Transverse colon (tissue), 4 donors: ENCODE measurements at places on chromosomes 2 and 18.

- DNase-seq, result no peak
These were observed 294.1 kb upstream of the FANCL start for GRCh38 chr2:58535182-58535581.

- no peak for DNase-seq
These were observed 158.4 kb downstream of the BCL2 start for GRCh38 chr18:63161032-63161760.

DNA sequence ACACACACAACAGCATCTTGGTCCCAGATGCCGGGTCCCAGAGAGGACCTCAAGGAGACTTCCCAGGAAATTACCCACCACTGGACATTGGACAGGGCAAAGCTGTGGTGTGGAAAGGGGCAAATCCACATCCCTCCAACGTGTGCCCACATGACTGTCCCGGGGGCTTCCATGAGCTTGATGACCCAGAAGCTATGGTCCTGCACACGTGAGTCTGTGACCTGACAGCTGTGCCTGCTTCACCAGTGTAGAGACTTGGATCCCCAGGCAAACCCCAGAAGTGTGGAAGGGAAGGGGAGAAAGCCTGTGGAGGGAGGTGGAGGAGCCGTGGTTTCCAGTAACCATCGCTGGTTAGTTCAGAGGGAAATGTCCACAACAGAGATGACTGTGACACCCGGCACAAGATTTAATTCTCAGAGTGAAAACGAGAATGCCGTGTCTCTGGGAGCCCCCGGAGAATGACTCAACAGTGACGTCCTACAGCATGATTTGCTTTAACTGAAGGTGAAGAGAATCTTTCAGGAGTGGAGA lies 19.1 kb upstream of the GPR55 start:
- DNase-seq, result no peak

- no peak for DNase-seq
These were observed 48.3 kb downstream of the RHBDD1 start for GRCh38 chr2:226884166-226884565.

GRCh38 chr18:39318462-39318861 lies 1752.9 kb upstream of the CELF4 start:
- DNase-seq, result no peak

GRCh38 chr2:24667542-24667941 lies 125.6 kb downstream of the PTRHD1 start:
- no peak for DNase-seq

GRCh38 chr2:36708041-36708741 lies 11.7 kb downstream of the VIT start:
- no peak for DNase-seq

DNA sequence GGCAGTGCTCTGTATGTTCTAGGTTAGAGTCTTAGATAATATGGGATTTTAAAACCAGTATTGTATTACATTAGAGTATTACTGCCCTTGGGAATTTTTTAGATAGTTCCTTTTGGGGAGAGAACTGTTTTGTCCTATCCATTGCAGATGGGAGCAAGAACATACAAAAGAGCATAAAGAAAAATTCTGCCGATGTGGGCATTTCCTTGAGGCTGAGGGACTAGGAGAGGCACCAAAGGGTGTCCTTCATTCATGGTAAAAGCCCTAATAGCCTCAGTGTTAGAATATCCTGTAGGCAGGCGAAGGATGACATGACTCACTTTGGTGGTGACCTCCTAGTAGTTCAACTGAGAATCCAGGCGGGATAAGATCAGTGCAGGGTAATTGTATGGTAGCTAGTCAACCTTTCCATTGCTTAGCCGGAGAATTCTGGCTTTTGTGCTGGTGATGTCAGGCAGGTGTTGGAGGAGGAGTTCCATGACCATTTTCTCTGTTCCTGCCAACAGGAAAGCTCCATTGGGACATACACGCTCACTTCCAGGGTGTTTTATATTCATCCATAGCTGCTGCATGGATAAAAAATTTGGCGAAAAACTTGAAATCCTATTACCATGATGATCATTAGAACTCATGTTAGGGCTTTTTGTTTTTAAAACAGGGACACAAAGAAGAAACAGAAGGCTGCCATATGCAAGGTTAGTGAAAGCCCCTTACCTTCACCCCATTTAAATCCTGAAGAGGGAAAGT lies 28.1 kb downstream of the EPAS1 start:
- no peak for DNase-seq

GRCh38 chr18:42039396-42039795 lies 84.4 kb downstream of the PIK3C3 start:
- no peak for DNase-seq

DNA sequence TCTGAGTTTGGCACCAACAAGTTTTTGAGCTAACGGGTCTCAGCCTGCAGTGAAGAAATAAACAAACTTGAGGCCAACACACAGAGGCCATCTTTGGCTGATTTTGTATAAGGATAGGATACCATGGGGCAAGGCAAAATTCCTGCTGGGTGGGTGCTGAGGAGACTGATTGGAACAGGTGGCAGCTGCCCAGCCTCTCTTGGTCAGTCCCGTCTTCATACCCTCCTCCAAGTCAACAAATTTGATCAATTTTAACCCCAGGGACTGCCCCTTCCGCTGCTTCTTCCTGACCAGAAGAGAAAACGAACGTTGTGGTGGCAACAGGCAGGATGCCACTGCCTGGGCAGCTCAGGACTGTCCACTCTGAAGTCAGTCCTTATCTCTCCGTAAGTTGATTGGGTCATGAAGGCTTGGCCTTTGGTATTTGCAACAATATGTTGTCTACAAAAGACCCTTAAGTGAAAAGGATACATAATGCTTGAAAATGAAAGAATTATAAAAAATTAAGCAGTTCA lies 139.3 kb downstream of the SPP2 start:
- no peak for DNase-seq

GRCh38 chr2:69848186-69848790 lies 18.8 kb downstream of the GMCL1 start:
- no peak for DNase-seq

GRCh38 chr18:30132959-30133358 lies 909.6 kb downstream of the DSC3 start:
- DNase-seq, result no peak

DNA sequence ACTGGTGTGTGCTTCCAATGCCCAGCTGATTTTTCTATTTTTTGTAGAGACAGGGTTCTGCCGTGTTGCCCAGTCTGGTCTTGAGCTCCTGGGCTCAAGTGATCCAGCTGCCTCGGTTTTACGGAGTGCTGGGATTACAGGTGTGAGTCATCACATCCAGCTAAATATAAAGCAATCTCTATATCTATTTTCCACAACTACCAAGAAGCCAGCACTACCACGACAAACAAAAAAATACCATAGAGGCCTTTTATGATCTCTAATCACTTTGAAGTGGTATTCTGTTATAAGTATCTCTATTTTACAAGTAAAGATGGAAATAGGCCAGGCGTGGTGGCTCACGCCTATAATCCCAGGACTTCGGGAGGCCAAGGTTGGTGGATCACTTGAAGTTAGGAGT lies 34.7 kb downstream of the C2orf74 start:
- DNase-seq, result no peak

GRCh38 chr2:102101097-102101848 lies 41.3 kb upstream of the IL1R1 start:
- DNase-seq, result no peak

- no peak for DNase-seq
These were observed 221.1 kb downstream of the GALR1 start for GRCh38 chr18:77470569-77471413.

DNA sequence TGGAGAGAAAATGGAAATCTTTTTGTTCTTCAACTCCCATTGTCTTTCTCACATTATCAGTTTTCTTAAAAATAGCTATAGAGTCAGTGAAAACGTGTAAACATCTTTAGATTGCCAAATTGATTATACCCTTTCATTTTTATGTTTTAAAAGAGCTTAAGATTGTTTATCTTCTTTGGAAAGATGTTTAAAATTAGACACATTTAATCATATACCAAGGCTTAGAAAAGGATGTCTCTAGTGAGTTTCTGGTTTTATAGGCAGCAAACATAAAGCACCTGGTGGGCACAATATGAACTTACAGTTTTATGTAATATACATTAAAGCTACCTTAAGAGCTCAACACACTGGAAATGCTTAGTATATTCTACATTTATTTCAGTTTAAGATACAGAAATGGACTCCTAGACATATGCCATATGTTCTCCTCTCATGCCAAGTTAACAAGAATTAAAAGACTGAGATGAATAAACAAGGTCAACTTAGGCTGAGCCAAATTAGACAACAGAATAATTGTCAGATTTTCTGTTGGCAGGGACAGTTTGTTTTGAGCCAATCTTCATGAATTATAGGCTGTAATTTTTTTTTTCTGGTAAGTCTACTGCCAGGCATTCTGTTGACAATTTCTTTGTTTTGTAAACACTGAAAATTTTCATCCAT lies 112.7 kb downstream of the OTX1 start:
- DNase-seq, result no peak

DNA sequence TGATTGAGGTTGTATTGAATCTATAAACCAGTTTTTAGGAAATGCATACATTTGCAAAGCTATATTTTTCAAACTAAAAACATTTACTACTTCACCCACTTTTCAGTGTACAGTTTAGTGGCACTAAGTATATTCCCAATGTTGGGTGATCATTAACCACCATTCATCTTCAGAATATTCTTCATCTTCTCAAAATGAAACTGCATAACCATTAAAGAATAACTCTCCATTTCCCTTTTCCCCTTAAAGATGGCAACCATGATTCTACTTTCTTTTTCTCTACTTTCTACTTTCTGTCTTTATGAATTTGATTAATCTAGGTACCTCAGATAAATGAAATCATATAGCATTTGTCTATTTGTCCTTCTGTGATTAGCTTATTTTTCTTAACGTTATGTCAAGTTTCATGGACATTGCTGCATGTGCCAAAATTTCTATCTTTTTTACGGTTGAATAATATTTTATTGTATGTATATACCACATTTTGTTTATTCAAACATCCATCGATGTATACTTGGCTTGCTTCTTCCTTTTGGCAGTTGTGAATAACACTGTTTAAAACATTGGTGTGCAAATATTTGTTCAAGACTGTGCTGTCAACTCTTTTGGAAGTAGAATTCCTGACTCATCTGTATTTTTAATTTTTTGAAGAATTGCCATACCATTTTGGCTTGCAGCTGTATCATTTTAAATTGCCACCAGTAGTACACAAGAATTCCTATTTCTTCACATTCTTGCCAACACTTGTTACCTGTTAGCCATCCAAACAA lies 104.9 kb downstream of the RPRM start:
- no peak for DNase-seq

- DNase-seq, result peak; percentile 66
These were observed 1.1 kb upstream of the MAT2A start for GRCh38 chr2:85537600-85538506.

- no peak for DNase-seq
These were observed 331.6 kb downstream of the CLIP4 start for GRCh38 chr2:29446847-29447246.

DNA sequence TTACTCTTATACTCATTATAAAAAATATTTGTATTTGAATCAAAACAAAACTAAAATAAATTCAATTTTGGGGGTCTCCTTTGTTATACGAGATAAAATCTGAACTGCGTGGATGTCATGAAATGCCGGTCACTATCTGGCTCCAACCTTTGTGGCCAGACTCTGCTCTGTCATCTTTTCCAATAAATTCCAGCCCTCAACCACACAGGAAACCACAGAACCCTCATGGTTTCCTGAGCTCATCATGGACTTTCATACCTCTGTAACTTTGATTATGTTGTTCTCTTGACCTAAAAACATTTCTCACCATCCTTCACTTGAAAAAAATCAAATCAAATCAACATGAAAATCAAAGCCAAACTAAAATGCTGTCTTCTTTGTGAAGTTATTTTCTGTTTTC lies 724.7 kb downstream of the METTL4 start:
- no peak for DNase-seq

DNA sequence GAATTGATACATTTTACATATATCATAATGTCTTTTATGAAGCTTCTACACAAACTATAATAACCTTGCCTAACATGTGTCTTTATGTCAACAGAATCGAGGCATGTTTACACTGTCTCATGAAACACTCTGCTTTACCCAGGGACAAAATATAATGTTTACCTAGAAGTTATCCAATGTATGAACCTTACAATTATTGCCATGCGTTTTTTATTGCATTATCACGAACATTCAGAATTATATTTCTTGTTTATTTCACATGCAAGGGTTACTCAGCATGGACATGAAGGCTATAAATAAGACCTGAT lies 19.8 kb downstream of the LONRF2 start:
- no peak for DNase-seq

- DNase-seq, result no peak
These were observed 73.6 kb downstream of the OTX1 start for GRCh38 chr2:63124218-63124617.

DNA sequence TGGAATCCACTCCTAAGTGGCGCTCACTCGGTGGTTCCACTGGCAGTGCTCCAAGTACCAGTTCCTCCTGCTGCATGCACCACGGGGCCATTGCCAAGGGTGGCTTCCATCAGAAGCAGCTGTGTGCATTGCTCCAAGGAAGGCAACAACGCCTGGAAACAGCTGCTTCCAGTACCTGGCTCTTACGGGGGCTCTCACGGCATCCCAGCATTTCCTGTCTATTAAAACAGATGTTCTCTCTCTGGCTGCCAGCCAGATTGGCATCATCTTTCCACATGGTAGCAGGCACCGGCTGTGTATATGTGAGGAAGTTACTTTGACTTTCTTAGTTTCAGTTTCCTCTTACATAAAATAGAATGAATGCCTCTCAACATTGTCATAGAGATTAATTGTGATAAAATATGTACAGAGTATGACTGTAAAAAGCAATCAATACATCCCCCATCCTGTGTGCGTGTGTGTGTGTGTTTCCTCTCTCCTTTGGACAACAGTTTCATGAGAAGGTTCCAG lies 84.9 kb downstream of the CMPK2 start:
- DNase-seq, result peak; percentile 23

DNA sequence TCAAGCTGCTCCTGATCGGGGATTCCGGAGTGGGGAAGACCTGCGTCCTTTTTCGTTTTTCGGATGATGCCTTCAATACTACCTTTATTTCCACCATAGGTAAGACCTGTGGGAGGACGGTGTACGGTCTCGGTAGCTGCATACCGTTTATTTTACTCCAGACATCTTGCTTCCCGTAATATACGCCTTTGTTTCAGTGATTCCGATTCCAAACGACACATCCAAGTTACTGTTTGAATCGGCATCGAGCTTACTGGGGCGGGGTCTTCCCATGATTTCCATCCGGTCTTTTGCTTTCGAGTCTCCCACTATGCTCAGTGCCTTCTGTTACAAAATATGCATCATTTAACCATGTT lies 731 bp downstream of the RAB10 start:
- DNase-seq, result no peak

- peak; percentile 75 for DNase-seq
These were observed 339.4 kb downstream of the BCL11A start for GRCh38 chr2:60213865-60214625.

GRCh38 chr18:22670914-22671313 lies 253.2 kb upstream of the CTAGE1 start:
- DNase-seq, result no peak

- no peak for DNase-seq
These were observed 23.9 kb upstream of the SLC66A3 start for GRCh38 chr2:11131166-11131920.

- peak; percentile 85 for DNase-seq
These were observed 2.8 kb upstream of the CTDSP1 start for GRCh38 chr2:218396688-218397462.

- no peak for DNase-seq
These were observed 96.7 kb upstream of the LMAN1 start for GRCh38 chr18:59455728-59456276.
